ENCODE measurements at places on chromosomes 4 and X. TPM values are rescaled to one million over a fixed set of nuclear protein-coding genes. Genes with fewer than 3 reads are reported as not detected.

DNA sequence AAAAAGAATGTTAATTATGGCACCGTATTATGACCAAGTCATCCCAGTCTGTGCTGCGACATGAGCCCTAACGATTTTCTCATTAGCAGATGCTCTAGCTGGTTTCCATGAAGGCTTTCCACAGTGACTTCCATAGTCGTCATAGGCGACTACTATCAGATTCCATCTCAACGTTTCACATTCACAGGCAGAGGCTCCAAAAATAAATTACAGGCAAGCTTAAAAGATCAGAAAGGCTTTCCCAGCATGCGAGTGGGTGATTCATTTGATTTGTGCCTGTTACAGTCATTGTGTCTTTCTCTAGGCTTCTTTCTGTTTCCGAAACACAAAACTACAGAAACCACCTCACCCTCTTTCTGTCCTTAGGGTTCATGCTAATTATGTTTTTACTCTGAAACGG is 43.2 kb downstream of the PALLD start:
- DNase-seq = no peak

GRCh38 chrX:123731258-123731986 is 1.4 kb downstream of the THOC2 start:
- no peak for DNase-seq

DNA sequence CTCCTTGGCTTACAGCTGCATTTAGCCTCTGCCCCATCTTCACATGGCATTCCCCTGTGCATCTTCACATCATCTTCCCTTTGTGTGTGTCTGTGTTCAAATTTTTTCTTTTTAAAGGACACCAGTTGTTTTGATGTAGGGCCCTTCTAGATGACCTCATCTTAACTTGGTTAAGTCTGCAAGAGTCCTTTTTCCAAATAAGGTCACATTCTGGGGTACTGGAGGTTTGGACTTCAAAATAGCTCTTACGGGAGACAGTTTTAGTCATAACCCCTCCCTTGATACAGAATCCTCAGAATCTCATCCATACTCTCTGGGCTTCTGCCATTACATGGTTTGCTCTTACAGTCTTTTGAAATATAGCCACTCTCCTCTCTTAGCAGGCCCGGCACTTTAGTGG is 231.5 kb upstream of the ATP6AP2 start:
- DNase-seq = no peak

Gene GABRA4
- 0.04 TPM for polyA plus RNA-seq

Gene CFAP99
- 0.85 TPM for polyA plus RNA-seq

Gene SPANXA2
- not detected for polyA plus RNA-seq

Gene EREG
- 0.21 TPM for polyA plus RNA-seq
